DND-41 (cell line): ENCODE measurements at places on chromosomes 13 and 19.

- no peak for DNase-seq
Measured at GRCh38 chr13:108315273-108315672, 45.8 kb downstream of the TNFSF13B start.

DNA sequence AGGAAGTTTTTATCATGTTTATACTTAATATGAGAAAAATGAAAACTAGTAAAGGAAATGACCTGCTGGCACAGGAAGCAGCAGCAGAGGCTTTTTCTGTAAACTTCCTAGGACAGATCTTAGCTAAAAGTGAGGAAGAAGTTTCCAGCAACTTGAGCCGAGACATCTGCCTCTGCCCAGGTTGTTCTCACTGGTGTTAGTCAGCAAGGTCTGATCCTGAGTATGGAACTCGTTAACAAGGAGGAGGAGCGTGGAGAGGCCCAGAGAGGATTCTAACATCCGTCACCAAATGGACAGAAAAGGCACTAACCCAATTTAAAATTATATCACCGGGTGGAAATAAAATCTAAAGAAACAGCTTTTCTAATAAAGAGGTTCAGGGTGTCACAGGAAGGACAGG lies 43.6 kb downstream of the PHF11 start:
- DNase-seq = no peak

DNA sequence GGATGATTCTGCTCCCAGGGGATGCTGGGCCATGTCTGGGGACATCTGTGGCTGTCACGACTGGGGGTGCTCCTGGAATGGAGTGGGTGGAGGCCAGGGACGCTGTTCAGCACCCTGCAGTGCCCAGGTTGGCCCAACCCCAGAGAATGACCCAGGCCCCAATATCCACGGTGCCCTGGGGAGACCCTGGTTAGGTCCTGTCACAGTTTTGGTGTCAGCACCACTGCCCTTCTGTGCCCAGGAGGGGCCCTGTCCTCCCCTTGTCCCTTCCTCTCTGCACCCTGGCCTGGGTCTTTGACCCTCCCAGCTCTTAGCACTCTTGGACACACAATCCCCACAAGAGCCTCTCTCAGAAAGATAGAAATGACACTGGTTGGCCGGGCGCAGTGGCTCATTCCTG lies 85.3 kb downstream of the GADD45B start:
- DNase-seq = no peak

GRCh38 chr13:78845656-78846365 lies 186.9 kb upstream of the OBI1 start:
- no peak for DNase-seq

- no peak for DNase-seq
Measured at GRCh38 chr13:39655041-39655568, 357 bp upstream of the COG6 start.

GRCh38 chr13:28573595-28574373 lies 78.9 kb upstream of the FLT1 start:
- no peak for DNase-seq

DNA sequence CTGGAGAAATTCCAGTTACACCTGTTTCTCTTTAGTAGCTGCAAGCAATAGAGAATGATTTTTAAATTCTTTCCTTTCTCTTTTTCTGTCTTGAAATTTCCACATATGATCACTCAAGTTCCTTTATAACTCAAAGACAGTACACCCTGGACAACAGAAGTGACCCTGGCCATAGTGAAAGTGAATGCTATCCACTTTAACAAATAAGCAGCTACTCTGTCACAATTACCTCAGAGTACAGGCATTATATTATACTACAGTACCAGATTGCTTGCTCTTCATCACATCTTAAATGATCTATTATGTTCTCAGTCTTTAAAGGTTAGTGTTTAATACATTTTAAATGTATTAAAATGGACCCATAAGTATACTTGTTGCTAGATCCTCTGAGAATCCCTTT lies 136.2 kb downstream of the KLF12 start:
- DNase-seq = no peak

- peak; percentile 68 for DNase-seq
Measured at GRCh38 chr19:15101479-15102082, 5.6 kb upstream of the SYDE1 start.

- DNase-seq = no peak
Measured at GRCh38 chr13:82436099-82436585, 1446.1 kb downstream of the SLITRK1 start.

GRCh38 chr19:30131722-30132291 lies 189.8 kb downstream of the URI1 start:
- DNase-seq = no peak

DNA sequence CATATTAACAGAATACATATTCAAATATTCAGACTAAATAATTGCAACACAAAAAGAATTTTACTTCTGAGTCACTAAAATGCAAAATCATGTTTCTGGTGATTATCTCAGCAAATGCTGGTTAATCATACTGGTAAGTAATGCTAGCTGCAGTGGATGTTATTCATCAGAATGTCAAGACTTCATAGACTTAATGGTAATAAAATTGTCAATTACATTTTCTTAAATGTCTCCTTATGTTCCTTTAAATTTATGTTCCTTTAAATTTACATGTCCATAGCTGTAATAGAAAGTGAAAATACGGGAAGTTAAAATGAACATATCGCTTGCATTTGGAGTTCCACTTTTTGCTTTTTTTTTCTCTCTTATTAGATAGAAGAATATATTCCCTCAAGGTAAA lies 853.0 kb downstream of the SLITRK6 start:
- DNase-seq = no peak

GRCh38 chr13:112859817-112860190 lies 109.2 kb upstream of the MCF2L start:
- no peak for DNase-seq

DNA sequence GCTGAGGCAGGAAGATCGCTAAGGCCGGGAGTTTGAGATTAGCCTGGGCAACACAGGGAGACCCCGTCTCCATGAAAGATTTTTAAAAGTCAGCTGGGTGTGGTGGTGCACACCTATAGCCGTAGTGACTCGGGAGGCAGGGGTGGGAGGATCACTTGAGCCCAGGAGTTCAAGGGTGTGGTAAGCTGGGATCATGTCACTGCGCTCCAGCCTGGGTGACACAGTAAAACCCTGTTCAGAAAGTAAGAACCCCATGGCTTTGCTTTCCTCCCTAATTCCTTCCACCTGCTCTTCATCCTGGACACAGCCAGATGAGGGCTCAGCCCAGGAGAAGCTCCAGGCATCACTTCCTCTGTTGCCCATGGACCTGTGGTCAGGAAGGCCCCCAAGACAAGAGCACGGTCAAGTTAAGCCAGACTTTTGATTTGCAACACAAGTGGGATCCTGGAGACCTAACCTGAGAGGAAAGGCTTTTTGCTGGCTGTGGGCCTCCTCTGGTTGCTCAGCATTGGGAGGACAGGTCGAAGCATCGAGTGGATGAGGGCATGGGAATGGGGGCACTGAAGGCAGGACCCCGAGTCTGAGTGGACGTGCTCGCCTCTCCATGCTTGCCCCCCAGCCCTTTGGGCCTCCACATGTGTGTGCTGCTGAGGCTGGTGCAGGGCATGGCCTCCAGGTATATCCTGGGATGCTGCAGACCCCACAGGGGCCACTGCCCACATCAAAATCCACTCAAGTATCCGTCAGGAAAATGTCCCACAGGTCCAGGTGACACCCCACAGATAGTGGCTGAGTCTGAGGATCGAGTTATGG lies 25.4 kb downstream of the TUBA3C start:
- no peak for DNase-seq

GRCh38 chr19:11942843-11943108 lies 17.9 kb downstream of the ZNF700 start:
- DNase-seq = no peak
